ENCODE measurements at places on chromosomes 5 and 9.

DNA sequence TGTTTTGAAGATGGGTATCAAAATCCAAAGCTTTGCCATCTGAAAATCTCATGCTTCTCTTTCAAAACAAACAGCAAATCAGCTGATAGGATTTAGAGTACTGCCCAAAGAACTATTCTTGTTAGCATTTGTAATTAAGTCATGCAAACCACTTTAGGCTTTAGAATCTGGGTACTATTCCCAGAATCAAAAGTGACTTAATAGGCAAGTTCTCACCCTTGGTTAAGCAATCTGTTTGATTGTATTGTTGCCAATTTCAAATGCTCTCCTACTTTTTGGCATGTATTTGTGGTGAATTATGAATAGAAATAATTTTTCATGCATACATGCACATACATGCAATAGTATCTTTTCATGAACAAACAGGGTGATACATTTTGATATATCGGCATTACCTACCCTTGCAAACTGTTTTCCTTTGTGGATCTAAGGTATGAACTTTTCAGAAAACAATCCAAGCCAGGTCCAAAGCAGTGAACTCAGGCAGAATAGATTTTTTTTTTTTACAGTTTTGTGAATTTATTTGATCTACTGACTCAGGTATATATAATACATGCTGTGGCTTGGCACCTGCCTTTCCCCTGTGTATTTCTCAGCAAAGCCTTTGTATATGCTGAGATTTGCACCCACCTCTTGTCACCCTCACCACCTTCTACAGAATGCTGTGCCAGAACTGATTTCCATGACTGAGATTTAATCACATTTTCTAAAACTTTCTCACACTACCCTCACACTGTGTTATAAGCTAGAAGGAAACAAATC, 9.0 kb downstream of the IL33 start:
- DNase-seq, result no peak

GRCh38 chr5:143431789-143432188, 28.3 kb upstream of the NR3C1 start:
- DNase-seq, result no peak

GRCh38 chr9:27489087-27489876, 34.8 kb upstream of the IFNK start:
- no peak for DNase-seq

DNA sequence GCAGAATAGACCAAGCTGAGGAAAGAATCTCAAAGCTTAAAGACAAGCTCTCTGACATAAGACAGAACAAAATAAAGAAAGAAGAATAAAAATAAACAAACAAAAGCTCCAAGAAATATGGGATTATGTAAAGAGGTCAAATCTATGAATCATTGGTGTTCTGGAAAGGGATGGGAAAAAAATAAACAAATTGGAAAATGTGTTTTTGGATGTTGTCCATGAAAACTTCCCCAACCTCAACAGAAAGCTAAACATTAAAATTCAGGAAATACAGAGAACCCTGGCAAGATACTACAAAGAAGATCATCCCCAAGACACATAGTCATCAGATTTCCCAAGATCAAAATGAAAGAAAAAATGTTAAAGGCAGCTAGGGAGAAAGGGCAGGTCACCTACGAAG, 662.0 kb upstream of the CDH18 start:
- DNase-seq, result no peak

- DNase-seq, result no peak
Observed at GRCh38 chr5:132225165-132226032, 2.3 kb downstream of the P4HA2 start.

- DNase-seq, result no peak
Observed at GRCh38 chr5:9156282-9156681, 389.6 kb downstream of the SEMA5A start.

DNA sequence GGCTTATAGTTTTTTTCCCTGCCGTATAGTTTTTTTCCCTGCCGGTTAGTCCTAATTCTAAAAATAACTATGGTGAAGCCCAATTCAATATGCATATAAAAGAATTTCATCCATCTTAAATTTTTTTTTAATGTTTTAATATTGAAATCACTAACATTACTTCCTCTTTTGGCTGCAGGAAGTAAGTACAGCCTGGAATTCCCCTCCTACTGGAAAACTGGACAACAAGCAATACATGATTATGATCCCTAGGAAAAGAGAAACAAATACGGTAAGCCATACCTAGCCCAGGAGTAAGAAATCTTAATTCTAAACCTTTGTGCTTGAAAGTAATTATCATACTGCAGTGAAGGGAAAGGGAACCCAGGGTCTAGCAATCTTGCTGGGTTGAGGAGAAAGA, 119.0 kb downstream of the NR3C1 start:
- DNase-seq, result no peak

DNA sequence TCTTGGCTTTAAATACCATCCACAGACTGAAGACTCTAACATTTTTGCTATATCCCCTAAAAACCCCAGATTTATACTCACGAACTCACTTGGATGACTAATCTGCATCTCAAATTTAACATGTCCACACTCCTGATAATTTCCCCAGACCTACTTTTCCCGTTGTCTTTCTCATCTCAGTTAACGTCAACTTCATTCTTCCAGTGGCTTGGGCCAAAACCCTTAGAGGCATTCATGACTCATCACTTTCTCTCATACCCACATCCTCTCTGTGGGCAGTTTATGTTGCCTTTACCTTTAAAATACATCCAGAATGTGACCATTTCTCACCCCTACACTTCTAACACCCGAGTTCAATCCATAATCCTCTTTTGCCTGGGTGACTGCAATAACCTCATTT, 96.7 kb downstream of the EDIL3 start:
- DNase-seq, result no peak

- no peak for DNase-seq
Observed at GRCh38 chr5:137217599-137218200, 281.4 kb downstream of the SPOCK1 start.

- no peak for DNase-seq
Observed at GRCh38 chr5:130138406-130139045, 234.3 kb downstream of the CHSY3 start.

DNA sequence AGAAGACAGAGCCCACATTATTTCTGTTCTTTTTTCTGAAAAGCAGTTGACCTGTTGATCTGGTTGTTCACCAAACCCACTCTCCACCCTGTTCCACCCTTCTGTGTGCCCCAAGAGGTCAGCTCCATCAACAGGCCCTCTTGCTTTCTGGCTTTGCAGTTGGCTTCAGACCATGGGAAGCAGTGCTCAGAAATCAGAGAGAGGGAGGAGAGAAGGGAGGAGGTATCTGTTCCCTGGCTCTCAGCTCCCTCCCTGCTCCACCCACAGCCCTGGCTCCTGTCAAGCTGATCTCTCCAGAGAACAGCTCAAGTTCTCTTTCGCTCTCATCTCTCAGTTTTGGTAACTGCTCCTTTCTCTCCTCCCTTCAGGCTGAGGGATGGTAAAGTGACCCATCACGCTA, 144.2 kb upstream of the RAI14 start:
- DNase-seq, result no peak

- DNase-seq, result no peak
Observed at GRCh38 chr9:37007295-37007694, 26.8 kb downstream of the PAX5 start.

- no peak for DNase-seq
Observed at GRCh38 chr5:135880278-135880677, 15.4 kb downstream of the IL9 start.

- no peak for DNase-seq
Observed at GRCh38 chr9:126151686-126152134, 174.9 kb upstream of the MVB12B start.

GRCh38 chr9:4080921-4081895, 218.7 kb downstream of the GLIS3 start:
- no peak for DNase-seq

- DNase-seq, result no peak
Observed at GRCh38 chr5:170656346-170656745, 127.2 kb upstream of the GABRP start.

- DNase-seq, result no peak
Observed at GRCh38 chr5:77418601-77419581, 73.2 kb downstream of the WDR41 start.

DNA sequence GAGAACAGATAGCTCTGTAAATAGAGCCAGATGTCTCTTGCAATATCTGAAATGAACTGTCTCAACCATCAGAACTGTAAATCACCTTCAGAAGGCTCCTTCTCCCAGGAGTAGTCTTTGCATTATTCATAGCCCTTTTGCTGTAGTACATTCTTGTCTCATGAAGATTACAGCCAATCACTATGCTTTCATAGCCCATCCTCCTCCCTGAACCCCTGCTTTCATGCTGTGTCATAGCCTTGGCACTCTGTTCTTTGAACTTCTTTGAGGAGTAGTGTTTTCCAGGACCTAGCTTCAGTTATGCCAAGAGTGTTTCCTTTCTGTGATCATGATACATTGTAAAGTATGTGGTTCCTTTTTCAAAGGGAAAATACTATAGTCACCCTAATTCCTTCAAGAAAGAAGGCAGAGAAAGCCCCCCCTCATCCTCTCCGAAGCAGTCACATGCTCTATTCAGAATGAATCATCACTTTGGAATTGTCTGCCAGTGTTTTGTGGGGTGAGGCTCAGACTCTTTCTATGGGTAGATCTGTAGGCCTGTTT, 61.1 kb downstream of the GRIA1 start:
- no peak for DNase-seq

GRCh38 chr5:161086461-161086860, 234.4 kb upstream of the ATP10B start:
- no peak for DNase-seq

- DNase-seq, result no peak
Observed at GRCh38 chr5:16515532-16515931, 49.9 kb upstream of the ZNF622 start.

GRCh38 chr9:31390403-31391025, 993.9 kb upstream of the ACO1 start:
- no peak for DNase-seq

- DNase-seq, result no peak
Observed at GRCh38 chr9:23740531-23740930, 85.5 kb downstream of the ELAVL2 start.

Measured in NCI-H2107 (cell line).